Astrocyte of the cerebellum (primary cell): ENCODE measurements at places on chromosomes 1 and 21.

GRCh38 chr1:19932866-19933265 is 9.4 kb upstream of the PLA2G2E start:
- no peak for DNase-seq

GRCh38 chr1:241181471-241181870 is 175.5 kb downstream of the RGS7 start:
- no peak for DNase-seq

- DNase-seq = no peak
These were observed 4.6 kb upstream of the SMCP start for GRCh38 chr1:152873495-152873894.

DNA sequence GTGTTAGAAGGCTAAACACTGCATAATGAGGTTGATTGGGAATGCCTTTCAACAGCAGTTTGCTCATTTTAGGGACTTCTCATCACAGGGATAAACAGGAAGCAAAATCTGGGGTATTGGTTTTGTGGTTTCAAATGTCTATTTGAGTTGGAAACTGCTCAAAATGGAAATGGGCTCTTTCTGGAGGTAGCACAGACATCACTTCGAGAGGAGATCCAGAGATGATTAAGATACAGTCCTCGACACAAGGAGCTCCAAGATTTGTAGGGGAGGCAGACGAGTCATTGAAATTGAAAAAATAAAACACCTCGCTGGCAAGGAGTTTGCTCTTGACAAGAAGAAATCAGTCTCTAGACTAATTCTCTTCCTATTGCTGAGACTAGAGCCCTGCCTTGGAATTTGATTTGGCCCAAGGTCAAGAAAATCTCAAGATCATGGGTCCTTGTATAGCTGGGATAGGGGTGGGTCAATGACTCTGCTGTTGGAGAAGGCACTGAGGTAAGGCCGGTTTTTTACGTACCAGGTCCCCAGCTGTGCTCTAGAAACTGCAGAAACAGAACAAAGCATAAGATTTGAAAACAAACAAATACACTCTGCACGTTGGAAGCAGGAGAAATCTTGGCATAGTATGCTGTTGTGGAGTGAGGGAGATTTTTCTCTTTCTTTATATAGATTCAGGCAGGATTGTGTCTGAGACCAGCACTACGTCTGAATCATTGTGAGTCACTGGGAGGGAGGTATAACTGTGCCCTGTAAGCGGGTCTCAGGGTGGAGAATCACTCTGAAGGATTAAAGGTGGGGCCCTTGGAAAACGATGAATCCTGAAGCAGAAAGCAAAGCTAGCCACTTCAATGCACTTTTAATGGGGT is 17.7 kb upstream of the KLHDC8A start:
- DNase-seq = peak; percentile 46

DNA sequence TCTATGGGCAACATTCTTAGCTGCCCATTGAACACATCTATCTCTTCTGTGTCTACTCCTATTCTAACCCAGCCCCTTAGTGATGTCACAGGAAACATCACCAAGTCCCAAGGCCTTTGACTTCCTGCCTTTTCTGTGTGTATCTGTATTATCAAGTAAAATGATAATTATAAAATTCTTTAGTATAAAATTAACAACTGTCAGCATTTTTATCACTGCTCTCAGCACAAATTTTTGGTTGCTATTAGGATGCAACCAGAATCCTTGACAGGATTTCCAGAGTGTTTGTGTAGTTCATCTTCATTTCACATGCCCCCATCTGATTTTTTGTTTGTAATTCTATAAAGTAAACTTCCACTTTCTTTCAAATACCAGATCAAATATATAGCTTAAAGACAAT is 33.8 kb downstream of the OR10Z1 start:
- no peak for DNase-seq

GRCh38 chr1:92244376-92244775 is 26.7 kb downstream of the C1orf146 start:
- no peak for DNase-seq

GRCh38 chr1:227744668-227745067 is 9.4 kb downstream of the SNAP47 start:
- DNase-seq = no peak

DNA sequence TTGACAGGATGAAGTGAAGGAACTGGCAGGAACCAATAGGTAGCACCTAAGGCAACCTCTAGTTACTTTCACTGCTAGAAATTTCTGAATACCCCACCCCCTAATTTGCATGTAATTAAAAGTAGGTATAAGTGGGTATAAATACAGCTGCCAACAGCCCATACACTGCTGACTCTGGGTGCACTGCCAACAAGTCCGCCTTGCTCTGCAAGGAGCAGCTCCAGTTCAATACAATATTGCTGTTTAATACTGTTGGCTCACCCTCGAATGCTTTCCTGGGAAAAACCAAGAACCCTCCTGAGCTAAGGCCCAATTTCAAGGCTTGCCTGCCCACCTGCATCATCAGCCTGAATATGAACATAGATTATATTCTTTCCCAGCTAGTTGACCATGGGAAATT is 981.9 kb downstream of the ADGRL2 start:
- DNase-seq = no peak

- DNase-seq = no peak
These were observed 62.3 kb upstream of the SLC25A33 start for GRCh38 chr1:9476790-9477463.

DNA sequence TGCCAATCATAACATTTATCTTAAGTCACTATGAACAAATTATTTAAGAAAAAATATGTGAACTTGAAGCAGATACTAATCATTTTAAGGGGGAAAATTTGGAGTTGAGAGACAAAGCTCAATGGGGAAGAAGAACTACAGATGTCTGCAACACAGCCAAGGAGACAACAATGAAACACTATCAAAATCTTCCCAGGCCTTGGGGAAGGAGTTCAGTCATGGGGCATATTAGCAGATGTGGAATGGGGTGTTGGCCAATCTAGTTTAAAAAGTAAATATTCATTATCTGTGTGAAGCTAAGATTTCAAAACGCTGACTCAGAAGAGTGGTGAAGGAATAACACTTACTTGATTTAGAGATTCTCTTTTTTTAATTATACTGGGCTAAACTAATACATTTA is 671.6 kb upstream of the ZP4 start:
- DNase-seq = peak; percentile 12

GRCh38 chr1:84379917-84380180 is 18.4 kb upstream of the DNASE2B start:
- DNase-seq = no peak

DNA sequence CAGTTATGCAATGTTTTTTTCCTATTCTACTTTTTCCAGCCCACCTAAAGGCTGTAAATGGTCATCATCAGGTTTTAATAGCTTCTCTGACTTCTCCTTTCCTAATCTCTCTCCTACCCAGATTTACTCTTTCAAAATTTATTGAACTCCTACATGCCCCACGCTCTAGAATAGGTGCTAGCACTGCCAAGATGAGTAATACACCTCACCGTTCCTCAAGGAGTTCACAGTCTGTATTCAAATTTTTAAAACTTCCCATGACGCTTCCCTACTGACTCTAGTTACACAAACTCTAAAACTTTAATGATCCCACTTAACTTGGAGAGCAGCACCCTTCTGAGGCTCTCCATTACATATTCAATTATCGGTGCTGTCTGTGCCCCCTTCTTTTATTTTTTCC is 51.6 kb downstream of the ALG14 start:
- no peak for DNase-seq

DNA sequence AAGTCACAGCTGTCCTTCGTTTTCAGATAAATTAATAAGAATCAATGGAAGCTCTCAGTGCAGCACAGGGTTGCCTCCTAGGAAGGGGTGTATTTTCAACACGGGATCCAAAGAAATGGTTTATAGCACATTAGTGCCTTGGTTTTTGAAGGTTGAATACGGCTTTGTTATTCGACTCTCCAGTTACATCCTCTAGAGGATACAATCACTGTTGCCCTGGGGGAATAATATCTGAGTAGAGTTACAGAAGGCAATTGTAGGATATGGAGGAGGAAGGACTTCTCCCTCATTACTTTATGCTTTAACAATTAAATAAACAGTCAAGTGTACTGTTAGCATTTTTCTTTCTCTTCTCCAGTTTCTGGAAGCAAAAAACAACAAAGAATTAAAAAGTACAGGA is 14.3 kb upstream of the ZNF326 start:
- DNase-seq = no peak

DNA sequence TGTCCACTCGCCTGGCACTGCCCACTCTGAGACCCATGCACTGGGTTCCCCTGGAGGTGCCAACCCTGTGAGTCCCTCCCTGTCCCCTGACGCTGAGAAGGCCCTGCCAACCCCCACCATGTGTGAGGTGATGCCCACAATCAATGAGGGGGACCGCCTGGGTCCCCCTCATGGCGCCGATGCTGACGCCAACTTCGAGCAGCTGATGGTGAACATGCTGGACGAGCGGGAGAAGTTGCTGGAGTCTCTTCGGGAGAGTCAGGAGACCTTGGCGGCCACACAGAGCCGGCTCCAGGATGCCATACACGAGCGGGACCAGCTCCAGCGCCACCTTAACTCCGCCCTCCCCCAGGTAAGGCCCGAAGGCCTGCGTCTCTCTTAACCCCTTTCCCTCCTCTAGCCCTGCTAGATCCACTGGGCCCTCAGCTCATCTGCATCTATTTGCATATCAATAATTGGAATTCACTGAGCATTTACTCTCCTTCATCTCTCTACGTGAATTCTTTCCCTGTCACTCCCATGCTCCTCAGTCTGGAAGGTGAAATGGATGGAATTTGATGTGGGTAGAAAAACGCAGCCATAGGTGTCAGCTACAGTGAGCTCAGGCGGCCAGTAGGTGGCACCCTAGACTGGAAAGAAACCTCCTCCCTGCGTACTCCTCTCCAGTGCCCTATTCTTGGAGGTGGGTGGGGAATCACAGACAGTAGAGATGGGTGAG is 12.8 kb downstream of the PPFIA4 start:
- DNase-seq = peak; percentile 29

DNA sequence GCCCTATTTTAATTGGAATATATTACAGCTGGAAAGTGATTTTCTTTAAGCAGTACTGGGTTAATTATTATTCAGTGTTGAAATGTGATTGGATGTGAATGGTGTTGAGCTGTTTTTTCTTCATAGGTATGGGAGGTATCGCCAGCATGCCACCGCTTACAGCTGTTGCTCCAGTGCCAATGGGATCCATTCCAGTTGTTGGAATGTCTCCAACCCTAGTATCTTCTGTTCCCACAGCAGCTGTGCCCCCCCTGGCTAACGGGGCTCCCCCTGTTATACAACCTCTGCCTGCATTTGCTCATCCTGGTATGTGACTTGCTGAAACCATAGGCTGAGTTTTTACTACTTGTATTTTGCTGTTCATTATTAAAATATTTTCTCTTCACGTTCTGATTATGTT is 107.7 kb downstream of the ITSN1 start:
- DNase-seq = no peak

- no peak for DNase-seq
These were observed 748 bp downstream of the PPP1R15B start for GRCh38 chr1:204410688-204411450.

GRCh38 chr1:115678141-115678540 is 36.4 kb downstream of the VANGL1 start:
- DNase-seq = no peak

GRCh38 chr1:58460469-58460868 is 86.1 kb downstream of the OMA1 start:
- no peak for DNase-seq

DNA sequence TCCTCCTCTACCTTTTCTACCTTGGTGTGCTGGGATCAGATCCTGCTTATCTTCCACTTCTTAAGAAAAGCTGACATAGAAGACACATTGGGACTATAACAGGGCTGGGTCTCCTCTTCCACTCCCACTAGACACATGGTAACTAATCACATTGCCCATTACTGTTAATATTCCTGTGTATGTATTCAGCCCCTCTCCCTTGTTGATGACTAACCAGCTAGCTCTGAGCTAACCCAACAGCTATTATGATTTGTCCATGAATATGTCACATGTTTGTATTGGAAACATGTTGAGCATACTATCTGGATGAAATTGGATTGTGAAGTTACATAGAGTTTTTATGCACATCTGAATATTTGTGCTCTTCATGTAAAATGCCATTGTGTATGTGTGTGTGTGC is 52.9 kb downstream of the MPZL1 start:
- no peak for DNase-seq

DNA sequence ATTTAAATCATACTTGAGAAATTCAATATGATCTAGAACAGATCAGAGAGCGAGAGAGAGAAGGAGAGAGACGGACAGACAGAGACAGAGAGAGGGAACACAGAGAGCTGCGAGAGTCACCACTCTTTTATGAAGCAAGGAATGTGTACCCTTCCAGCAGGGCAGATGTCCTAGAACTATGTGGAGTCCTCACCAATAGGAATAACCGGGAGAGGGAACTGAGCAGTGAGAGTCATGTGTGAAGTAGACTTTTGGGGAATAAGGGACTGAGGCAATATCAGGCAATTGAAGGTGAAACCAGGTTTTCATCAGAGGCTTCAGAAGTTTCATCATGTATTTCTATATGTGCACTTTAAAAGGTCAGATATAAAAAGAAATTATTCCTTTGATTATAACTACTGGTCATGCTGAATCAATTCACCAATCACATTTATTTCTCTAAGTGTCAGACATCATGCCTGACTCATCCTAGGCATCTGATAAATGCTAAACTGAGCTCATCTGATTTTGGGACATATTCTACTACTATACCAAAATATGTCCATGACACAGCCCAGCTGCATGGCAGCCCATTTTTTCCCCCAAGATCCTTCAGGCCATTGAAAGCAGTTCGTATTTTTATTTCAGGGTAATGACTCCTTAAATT is 22.4 kb downstream of the VTCN1 start:
- DNase-seq = no peak

GRCh38 chr1:10019561-10019960 is 13.2 kb upstream of the UBE4B start:
- no peak for DNase-seq

GRCh38 chr1:10785728-10786638 is 10.5 kb downstream of the CASZ1 start:
- DNase-seq = no peak

- no peak for DNase-seq
These were observed 15.0 kb upstream of the PSMB2 start for GRCh38 chr1:35656148-35656862.

- no peak for DNase-seq
These were observed 12.7 kb upstream of the ZMYM6 start for GRCh38 chr1:35044431-35044830.
